ENCODE measurements at places on chromosomes 3 and 15.

DNA sequence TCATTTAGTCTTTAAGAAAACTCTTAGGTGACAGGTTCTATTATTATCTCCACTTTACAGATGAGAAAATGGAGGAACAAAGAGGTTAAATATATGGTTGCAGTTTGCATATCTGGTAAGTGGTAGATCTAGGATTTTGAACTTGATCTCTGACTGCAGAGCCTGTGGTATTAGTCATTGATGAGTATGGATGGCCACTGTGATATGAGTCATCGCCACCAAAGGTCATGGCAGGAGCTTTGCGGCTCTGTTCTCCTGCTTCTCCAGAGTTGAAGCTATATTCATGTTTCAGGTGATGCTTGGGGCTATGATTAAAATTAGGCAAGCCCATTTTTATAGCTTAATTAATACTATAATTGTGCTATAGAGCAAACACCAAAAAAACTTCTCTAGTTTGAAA, 306.2 kb upstream of the DPPA4 start:
- no peak for DNase-seq

GRCh38 chr15:64949383-64950186, 37.9 kb downstream of the ANKDD1A start:
- no peak for DNase-seq

- DNase-seq: no peak
Observed at GRCh38 chr3:83230841-83231240, 1469.4 kb upstream of the GBE1 start.

DNA sequence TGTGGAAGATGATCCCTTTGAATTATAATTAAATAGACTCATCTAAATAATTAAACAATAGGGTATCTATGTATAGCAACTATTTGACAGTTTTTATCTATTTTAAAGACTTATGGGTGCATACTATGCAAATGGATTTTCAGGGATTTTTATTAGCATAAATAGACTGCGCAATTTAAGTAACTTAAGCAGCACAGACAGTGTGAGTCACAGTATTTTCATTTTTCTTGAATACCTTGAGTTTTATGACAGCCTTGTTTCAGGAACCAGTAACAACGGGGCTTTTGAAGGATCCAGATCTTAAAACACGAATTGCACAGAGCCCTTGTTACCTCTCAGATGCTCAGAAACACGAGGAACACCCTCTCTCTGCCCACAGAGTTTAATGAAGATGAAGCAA, 175.5 kb upstream of the CD96 start:
- DNase-seq: no peak

GRCh38 chr15:82047453-82048400, 1.9 kb upstream of the MEX3B start:
- DNase-seq: no peak

GRCh38 chr3:31624083-31624709, 91.5 kb downstream of the STT3B start:
- no peak for DNase-seq

DNA sequence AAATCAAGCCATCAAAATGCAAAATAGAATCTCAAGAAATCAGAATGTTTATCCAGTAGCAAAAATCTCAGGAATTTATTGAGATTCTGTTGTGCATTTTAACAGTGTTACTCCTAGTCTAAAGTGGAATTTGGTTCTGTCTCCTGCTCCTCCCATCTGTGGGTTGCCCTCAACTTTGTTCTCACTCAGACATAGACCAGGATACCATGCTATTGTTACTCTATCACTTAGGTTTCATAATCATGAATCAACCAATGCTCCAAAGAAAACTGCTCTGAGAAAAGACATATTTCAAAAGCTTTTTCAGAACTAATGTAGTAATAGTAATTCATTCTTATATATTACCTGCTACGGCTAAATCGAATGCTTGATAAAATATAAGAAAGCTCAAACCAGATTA, 274.7 kb downstream of the RBMS3 start:
- no peak for DNase-seq

DNA sequence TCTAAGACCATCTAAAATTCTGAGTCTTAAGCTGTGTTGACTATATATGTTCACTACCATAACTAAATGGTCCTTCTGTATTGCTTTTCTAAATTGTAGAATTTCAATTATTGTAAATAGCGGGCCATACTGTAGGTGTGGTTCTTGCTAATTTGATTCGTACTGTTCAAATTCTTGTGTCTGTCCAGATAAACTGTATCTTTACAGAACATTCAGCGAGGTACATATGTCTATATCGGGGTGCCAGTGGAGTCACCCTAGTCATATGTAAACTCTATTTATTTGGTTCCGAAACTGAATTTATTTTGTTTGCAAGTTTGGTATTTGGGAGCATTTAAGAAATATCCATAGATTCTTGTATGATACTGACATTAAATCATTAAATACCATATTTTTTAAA, 69.0 kb downstream of the IGF1R start:
- no peak for DNase-seq

- no peak for DNase-seq
Observed at GRCh38 chr3:17175187-17175807, 290.5 kb downstream of the PLCL2 start.

- DNase-seq: no peak
Observed at GRCh38 chr3:66405701-66406091, 95.1 kb downstream of the LRIG1 start.

GRCh38 chr15:64263567-64263966, 92.4 kb downstream of the CSNK1G1 start:
- DNase-seq: no peak

- no peak for DNase-seq
Observed at GRCh38 chr15:99435113-99435695, 130.6 kb upstream of the MEF2A start.

- DNase-seq: no peak
Observed at GRCh38 chr3:127829537-127829936, 7.2 kb upstream of the MGLL start.

- no peak for DNase-seq
Observed at GRCh38 chr15:88835119-88835518, 31.9 kb downstream of the ACAN start.

DNA sequence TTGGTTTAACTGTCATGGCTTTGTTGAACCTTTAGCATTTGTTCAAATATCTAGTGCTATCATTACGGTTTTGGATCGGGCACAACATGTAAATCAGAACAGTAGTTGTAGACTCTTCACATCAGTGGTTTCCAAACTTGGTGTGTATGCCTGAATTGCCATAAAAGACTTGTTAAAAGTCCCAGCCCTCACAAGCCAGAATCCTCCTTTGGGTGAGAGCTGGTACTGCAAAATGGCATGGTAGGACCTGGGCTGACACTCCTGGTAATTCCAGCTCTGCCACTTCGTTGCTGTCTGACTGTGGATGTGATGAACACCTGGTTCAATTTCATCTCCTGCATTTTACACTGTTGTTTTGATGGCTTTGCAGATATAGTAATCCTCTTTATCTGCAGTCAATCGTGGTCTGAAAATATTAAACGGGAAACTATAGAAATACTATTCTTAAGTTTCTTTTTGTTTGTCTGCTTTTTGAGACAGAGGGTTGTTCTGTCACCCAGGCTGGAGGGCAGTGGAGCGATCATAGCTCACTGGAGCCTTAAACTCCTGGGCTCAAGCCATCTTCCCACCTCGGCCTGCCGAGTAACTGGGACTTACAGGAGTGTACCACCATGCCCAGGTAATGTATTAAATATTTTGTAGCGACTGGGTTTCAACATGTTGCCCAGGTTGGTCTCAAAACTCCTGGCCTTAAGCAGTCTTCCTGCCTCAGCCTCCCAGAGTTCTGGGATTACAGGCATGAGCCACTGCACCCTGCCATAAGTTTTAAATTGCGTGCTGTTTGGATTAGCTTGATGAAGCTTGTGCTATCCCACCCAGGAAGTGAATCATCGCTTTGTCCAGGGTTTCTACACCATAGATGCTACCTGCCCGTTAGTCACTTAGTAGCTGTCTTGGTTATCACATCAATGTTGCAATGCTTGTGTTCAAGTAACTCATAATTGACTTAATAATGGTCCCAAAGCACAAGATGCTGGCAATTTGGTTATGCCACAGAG, 61.6 kb downstream of the RAB7A start:
- DNase-seq: peak; percentile 72

GRCh38 chr15:91254766-91255165, 154.7 kb downstream of the SV2B start:
- no peak for DNase-seq

DNA sequence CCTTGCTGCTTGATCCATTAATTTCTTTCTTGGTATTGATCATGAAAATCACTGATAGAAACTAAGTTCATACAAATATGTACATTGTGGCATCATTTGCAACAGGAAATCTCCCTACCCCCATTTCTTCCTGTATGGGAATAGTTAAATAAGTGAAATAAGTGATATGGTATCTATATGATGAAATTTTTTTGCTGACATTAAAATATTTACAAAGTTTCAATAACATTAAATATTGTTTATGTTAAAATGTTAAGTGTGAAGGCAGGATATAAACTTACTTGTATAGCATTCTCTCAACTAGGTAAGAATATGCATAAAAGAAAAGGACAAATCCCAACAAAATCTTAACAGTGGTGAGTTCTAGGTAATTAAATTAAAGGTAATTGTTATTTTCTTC, 60.1 kb upstream of the ETV5 start:
- DNase-seq: no peak

DNA sequence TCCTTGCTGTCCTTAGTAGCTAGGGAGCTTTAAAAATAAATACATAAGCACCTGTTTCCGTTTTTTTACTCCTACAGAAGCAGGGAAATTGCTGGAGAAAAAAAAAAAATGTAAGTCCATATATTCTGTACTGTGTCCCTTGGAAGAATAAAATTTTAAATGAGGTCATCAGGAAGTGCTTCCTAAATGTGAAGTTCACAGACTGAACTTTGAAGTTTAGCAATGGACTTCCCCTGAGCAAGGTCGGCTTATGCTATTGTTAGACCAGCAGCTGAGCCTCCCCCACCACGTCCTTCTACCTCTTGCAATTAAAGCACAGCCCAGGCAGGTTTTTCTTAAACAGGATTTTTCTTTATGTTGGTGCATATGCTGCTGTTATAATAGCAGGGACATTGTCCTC, 26.3 kb downstream of the LIPC start:
- no peak for DNase-seq

DNA sequence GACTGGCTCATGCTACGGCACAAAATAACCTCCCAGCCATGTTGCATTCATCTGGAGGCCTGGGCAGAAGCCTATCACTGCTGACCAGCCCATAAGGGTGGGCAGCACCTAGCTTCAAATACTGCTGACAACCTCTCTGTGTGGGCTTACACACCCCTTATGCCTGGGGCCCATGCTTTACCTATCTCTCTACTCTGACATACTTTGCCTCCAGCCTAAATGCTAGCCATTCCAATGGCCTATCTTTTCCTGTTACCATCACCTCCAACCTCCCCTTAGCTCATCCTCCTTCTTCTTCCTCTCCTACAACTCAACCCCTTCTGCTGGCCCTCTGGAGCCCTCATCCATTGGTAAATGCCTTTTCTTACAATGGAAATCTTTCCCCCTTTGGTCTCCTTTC, 41.0 kb upstream of the PPP2R3A start:
- no peak for DNase-seq

- DNase-seq: no peak
Observed at GRCh38 chr15:66756295-66756694, 54.3 kb downstream of the SMAD6 start.

DNA sequence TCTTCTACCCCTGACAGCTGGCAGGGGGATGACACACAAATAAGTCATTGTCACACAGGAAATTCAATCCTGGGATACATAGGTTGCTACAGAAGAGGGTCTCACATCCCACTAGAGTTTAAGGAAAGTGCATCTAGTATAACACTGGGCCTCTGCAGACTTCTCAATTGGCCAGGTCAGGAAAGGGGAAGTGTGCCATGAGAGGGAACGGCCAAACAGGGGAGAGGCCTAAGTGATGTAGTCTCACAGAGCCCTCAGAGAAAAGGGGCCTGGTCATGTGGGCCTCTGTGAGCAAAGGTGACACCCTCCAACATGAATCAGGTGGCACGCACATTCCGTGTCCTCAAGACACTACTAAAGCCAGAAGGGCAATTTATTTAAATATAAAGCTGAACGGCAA, 11.2 kb downstream of the ZXDC start:
- no peak for DNase-seq

GRCh38 chr3:65313666-65314065, 625.9 kb upstream of the ADAMTS9 start:
- DNase-seq: no peak

DNA sequence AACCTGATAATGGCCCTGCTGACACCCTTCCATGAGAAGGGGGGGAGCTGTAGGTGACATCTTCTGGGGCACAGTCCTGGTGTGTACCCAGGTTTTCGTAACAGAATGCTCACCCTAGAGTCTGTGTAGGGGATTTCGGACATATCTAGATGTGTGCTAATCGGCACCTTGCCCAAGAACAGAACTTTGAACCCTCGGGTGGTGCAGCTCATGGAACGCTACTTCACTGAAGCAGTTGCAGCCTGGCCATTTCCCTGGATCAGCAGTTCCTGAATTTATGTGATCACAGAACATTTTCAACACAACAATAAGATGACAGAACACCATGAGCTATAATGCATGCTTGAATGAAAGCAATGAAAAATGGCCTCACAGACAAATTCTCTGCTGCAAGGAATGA, 57.5 kb upstream of the MUC13 start:
- no peak for DNase-seq

DNA sequence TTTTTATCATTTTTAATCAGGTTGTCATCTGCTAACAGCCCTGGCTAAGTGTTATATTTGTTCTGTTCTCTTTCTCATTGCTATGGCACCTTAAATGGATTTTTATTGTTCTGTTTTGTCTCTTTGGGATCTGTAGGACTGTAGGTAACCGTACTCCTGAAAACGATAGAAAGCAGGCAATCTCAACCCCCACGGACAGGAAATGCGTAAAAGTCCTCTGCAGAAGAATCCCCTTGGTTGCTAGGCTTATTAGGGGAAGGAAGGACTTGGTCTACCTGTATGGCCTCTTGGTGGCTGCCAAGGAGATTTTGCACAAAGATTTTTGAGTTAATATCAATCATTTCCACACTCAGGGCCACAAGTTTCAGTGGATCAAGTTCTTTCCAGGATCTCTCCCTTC, 571.9 kb upstream of the ZNF385D start:
- no peak for DNase-seq

DNA sequence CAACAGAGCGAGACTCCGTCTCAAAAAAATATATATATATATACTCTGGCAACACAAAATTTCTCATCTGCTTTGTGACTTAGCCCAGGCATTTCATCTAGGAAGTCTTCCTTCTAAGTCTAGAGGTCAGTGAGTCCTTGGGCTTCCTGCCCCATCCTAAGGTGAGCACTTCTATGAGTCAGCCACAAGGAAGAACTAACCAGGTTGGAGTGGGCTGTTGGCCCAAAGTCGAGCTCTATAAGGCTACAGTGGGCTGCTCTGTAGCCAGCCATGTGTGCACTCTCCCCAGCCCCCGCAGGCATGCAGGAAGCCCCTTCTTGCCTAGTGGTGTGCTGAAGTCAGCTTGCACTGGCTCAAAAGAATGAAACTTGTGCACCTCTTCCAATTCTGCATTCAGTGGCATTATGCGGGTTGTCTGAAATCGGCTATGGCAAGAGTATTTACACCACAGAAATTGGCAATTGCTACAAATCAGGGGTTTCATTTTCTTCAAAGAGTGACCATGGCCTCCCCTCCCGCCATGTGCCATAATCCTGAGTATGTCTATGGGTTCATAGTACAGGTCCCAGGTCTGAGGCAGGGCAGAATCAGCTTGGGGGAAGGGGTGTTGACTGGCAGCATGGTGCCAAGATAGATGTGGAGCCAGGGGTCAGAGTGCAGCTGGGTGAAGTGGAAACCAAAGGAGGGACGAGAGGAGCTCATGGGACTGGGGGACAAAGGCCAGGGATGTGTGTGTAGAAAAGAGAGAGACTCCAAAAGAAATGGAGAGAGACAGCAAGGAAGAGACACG, 22.0 kb upstream of the LOXL1 start:
- no peak for DNase-seq
